Stimulated activated naive CD4-positive, alpha-beta T cell treated with Interleukin-2 at 50 U/mL for 16 hours (primary cell): ENCODE measurements at places on chromosomes 7 and 10.
A peak's percentile ranks its signal among the peaks of the same experiment; 100 is the strongest.

GRCh38 chr7:100867040-100867775 is at the start of gene TRIP6:
TRIP6 (plus strand) TSS chr7:100867387; CDS start chr7:100867498, 111 bp downstream.
- peak; percentile 54 for DNase-seq

DNA sequence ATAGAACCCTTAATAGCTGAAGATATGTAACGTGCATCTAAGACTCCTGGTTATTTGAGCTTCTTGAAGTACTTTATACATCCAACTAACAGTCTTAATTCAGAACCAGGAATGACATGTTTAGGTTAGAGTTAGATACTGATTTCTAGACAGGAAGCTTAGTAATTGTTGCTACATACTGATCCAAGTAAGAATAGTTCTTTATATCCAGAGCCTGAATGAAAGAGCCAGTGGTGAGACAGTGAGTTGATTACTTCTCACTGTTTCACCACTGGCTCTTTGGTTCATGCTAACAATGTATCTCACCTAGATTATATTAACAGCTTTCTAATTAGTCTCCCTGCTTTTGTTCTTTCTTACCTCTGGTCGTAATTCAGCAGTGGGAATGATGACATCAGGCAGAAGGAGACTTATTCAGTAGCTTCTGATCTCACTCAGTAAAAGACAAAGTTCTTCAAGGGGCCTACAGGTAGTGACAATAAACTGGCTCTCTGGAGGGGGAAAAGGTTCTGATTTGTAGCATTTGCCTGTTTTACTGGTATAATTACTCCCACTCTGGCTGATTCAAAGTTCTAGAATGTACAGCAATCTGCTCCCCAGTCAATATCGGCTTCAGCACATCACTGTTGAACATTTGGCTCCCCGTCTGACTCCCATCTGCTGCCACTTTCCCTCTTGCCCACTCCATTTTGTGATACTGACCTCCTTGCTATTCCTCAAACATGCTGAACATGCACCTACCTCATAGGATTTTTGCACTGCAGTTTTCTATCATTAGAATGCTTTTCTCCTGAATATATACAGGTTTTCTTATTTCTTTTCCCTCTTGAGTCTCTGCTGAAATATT is 29.1 kb downstream of the MCU start:
- no peak for DNase-seq

- DNase-seq, result no peak
Measured at GRCh38 chr7:16189026-16189715, 232.2 kb downstream of the CRPPA start.

- no peak for DNase-seq
Measured at GRCh38 chr7:155998766-155999630, 186.7 kb upstream of the SHH start.

GRCh38 chr7:108838198-108838597 is 268.5 kb downstream of the DNAJB9 start:
- DNase-seq, result no peak

- DNase-seq, result no peak
Measured at GRCh38 chr7:43559171-43559945, 23.6 kb upstream of the STK17A start.

- no peak for DNase-seq
Measured at GRCh38 chr7:29610086-29610485, 46.5 kb downstream of the PRR15 start.

- no peak for DNase-seq
Measured at GRCh38 chr10:84540022-84540616, 211.7 kb downstream of the CCSER2 start.

DNA sequence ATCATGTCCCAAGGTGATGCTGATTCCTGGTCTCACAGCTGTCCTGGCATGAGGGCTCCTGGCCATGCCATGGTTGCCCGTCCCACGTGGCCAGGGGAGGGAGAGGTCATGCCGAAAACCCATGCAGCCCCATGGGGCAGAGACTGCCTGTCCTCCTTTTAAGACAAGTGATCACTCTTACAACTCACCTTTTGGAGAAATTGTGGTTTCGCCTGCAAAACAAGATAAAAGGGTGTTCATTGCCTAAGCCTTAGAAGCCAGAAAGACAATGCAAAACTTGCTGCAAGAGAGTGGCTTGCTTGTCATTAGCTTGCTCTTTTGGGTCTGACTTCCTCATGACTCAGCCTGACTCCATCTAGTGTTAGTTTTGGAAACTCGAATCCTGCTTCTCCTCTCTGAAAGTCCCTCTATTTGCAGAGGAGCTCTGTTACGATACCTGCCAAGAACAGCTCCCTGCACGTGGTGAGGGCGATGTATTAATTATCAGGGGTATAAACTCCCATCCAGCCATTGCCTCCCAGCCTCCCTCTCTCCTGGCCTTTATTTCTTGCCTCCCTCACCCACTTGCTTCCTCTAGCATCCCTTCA is 26.7 kb downstream of the TMEM273 start:
- no peak for DNase-seq

GRCh38 chr7:128705891-128706333 is 33.2 kb upstream of the CALU start:
- DNase-seq, result no peak

GRCh38 chr10:24341897-24342296 is 133.0 kb downstream of the KIAA1217 start:
- no peak for DNase-seq

DNA sequence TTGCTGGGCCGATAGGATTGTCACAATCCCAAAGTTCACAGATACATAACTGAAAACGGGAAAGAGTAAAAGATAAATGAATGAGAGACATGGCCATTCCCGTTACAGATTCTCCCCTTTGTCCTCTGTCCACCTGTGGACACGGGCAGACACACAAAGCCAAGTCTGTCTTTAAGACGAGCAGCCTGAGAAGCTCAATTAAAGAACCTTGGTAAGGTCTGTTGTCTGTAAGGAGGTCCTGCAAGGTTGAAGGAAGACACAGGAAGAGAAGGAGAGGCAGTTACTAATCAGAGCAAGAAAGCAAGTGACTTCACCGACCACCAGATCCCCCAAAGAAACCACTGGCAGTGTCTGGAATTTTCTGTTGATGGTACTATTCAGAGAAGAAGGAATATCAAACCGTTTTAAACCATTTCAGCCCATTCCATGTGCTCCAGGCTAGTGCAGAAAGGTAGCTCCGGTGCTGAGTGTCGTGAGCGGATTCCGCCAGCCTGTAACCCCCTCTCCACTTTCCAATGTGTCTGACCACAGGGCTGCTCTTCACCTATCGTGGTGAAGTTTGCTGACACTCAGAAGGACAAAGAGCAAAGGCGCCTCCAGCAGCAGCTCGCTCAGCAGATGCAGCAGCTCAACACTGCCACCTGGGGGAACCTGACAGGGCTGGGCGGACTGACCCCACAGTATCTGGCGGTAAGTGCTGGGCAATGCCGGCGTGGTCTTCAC is 252.6 kb downstream of the CELF2 start:
- DNase-seq, result peak; percentile 75

DNA sequence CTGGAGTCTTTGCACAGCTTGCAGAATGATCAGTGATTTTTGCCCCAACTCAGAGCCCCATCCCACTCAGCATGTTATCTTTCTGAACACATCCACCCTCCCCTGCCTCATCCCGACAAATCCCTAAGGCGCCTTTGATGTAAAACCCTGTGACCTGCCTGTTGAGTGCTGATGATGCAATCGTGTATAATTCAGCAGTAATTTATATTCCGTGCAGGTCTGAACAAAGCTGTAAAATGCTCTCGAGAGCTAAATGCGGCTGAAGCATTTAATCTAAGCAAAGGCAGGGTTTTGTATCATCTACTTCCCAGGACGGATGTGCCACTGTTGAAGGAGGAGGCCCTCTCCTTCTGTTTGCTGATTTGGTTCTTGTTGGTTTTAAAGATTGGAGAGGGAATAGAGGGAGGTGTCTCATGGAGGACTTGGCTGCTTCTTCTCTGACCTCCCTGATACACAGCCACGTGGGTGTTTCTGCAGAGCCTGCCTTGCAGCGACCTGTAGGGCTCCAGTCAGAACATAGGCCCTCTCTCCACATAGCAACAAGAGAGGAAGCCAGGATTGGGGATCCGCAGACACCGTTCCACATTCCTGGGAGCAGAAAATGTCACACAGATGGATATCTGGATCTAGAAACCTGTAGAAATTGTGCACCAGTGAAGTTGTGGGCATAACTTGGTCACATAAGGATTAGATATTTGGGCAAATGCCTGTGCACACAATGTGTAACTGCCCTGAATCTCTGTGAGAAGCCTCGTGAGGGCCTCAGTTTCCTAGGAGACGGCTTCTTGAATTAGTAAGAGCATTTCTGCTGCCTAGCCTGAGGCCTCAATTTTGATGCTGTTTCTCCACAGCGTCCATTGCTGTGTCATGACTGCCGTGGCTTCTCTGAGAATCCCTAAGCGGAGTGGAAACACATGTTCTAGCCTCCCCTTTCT is 90.2 kb upstream of the AGK start:
- no peak for DNase-seq

DNA sequence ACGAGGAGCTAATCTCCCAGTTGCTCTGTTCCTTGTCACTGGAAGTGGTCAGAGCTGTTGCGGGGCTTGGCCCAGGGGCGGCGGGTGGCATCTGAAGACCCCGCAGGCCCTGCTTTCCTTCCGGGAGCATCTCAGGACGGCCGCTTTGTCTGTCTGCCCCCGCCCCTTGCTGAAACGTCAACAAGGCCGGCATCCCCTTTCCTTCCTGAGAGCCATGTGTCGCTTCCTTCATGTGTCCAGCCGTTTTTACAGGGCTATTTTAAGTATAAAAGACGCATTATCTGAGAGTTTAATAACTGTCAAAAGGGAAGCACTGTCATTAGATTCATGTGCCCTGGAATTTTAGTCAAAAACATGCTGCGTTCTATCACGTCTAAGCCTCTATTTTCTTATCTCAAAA is 110.4 kb downstream of the CUX1 start:
- no peak for DNase-seq

DNA sequence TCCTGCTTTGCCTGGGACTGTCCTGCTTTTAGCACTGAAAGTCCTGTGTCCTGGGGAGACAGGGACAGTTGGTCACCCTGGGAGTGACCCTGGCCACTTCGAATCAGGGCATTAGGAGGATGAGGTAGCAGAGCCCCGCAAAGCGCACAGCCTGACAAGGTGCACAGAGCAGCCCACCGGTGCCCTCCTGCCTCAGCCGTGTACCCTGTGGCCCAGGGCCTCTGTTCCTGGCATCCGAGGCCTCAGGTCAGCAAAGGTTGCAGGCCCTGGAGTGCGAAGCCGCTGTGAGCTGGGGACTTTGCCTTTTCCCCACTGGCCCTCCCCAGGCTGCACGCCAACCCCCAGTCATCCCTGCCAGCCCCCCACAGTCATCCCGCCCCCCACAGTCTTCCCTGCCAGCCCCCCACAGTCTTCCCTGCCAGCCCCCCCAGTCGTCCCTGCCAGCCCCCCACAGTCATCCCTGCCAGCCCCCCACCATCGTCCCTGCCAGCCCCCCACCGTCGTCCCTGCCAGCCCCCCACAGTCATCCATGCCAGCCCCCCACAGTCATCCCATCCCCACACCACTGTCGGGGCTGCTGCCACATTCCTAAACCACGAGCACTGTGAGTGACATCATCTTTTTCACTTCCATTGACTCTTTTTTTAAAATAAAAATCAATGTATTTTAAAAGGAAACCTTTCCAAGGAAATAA is 91.8 kb downstream of the RGS10 start:
- no peak for DNase-seq

- no peak for DNase-seq
Measured at GRCh38 chr7:105779856-105780780, 96.3 kb downstream of the ATXN7L1 start.

- no peak for DNase-seq
Measured at GRCh38 chr10:14220026-14220425, 110.7 kb downstream of the FRMD4A start.

DNA sequence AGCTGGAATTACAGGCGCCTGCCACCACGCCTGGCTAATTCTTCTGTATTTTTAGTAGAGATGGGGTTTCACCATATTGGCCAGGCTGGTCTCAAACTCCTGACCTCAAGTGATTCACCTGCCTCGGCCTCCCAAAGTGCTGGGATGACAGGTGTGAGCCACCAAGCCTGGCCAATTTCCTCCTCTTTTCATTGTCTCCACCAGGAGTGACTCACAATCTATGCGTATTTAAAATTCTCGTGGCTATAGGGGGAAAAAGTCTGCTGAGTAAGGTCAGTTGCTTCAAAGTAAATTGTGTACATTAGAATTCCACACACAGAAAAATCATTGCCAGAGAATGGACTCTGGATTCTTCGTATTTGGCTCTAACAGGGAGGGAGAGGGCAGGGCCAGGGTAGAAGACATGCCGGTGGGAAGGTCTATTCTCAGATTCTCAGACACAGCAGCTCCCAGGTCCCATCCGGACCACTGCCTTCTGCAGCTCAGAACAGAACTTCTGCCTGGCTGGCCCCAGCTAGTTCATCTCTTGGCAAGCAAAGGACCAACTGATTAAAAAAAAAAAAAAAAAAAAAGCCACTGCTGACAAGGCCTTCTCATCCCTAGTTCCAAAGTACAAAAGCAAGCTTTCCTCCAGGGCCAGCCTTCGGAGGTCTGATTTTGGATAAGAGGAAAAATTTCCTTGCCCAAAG is 22.2 kb downstream of the PSPH start:
- no peak for DNase-seq

DNA sequence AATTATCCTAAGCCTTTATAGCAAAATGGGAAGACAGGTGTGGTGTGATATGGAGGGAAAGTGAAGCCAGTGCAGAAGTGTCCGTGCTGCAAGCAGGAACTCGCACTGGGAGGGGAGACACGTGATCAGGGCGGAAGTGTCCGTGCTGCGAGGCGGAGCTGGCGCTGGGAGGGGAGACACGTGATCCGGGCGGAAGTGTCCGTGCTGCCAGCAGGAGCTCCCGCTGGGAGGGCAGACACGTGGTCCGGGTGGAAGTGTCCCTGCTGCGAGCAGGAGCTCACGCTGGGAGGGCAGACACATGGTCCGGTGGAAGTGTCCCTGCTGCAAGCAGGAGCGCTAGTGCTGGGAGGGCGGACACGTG is 40.5 kb upstream of the PRKAR1B start:
- no peak for DNase-seq

- no peak for DNase-seq
Measured at GRCh38 chr7:129498021-129498420, 4.3 kb upstream of the SMKR1 start.

DNA sequence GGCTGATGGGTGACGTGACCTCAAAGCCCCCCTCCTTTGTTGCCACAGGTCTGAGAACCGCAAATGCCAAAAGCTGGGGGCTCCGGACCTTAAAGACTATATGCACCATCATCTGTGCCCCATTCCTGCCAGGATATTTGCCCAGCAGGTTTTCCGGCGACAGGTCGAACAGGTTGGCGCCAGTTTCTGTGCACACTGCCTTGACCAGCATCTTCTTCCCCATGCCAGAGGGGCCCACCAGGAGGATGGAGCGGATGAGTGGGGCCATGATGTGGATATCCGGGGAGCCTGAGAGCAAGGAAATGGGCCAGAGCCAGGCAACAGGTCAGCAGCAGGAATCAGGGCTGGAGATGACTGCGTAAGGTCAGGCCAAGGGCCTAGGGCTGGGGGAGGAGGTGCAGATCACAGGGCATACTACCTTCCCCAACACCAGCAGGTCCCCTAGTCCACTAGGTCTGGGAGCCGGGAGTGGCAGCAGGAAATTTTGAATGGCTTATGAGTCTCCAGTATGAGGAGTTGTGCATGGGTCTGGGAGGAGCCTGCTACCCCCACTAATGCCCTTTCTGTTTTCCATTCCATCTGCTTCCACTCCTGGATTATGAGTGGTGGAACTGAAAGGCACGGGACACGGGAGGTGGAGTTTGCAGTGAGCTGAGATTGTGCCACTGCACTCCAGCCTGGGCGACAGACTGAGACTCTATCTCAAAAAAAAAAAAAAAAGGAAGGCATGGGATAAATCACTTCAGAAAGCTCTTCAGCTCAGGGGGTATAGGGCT is 6.3 kb upstream of the ASB10 start:
- no peak for DNase-seq

- peak; percentile 49 for DNase-seq
Measured at GRCh38 chr10:49187950-49188761, at the start of gene TMEM273. TMEM273 (minus strand) TSS chr10:49188391; CDS start chr10:49188336, 55 bp downstream.
